ENCODE measurements at places on chromosomes 2 and 18.

- DNase-seq: no peak
Observed at GRCh38 chr2:28567061-28567471, 71.2 kb downstream of the PLB1 start.

- no peak for DNase-seq
Observed at GRCh38 chr2:48774251-48774650, 18.7 kb upstream of the LHCGR start.

GRCh38 chr2:153163055-153163454, 315.5 kb downstream of the RPRM start:
- no peak for DNase-seq

DNA sequence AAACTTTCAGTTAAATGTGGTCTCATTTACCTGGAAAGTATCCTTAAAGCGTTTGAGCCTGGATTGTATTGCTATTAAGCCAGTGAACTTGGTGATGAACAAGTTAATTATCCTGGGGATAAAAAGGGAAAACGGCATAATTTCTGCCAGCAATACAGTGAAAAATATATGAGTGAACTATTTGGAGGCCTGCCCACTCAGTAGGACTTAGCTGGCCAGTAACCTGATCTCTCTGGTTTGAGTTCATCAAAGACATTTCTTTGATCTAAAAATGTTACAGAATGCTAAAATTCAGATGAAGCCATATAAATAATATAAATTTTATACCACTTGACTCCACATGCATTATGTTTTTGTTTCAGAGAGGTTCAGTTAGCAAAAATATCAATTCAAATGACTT, 241.1 kb upstream of the VWC2L start:
- DNase-seq: no peak

GRCh38 chr2:216849987-216850386, 9.9 kb downstream of the TNP1 start:
- no peak for DNase-seq

GRCh38 chr2:237459741-237460174, 27.3 kb upstream of the MLPH start:
- DNase-seq: no peak

Data from activated T-helper 1 cell treated with Interleukin-2 at 50 U/mL for 16 hours (primary cell).